OCI-M1 (cell line): ENCODE measurements at places on chromosomes 6 and 20.
A peak's percentile ranks its signal among the peaks of the same experiment; 100 is the strongest.

DNA sequence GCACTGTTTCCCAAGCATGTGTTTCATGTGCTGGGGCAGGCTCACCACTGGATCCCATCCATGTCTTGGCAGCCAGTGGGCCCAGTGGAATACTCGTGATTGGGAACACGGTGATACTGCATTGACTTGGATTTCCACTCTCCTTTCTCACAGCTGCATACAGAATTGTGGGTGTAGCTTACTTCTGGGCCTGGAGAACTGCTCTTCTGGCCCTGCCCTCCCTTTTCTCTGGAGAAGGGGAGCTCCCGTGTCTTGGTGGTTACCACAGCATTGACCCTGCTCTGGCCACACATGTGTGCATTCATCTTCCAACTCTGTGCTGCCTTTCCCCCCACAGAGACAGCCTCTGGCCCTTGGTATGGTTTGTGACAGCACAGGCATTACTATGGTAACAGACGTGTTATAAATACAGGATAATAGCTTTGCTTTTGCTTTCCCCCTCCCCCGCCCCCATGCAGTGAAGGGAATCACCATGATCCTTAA, 21.6 kb downstream of the SOBP start:
- DNase-seq: no peak

- DNase-seq: no peak
Measured at GRCh38 chr6:140440223-140440835, 1065.9 kb upstream of the CITED2 start.

DNA sequence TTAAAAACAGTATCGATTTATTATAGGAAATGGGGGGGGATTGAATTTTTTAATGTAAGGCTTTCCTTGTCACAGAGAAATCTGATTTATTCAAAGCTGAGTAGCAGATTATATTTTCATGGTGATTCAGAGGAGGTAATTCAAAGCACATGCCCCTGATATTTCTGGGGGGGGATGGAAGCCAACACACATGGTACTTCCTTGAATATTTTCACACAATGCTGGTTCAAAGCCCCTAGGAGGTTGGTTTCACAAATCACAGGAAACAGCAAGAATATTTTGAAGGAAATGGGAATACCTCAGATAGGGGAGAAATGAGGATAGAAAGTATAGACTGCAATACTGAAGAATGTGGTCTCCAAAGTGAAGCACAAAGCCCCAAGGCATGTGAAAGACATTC, 98.8 kb downstream of the RTN4IP1 start:
- DNase-seq: no peak

GRCh38 chr6:107114213-107114925, 946 bp downstream of the BEND3 start:
- DNase-seq: peak; percentile 93

DNA sequence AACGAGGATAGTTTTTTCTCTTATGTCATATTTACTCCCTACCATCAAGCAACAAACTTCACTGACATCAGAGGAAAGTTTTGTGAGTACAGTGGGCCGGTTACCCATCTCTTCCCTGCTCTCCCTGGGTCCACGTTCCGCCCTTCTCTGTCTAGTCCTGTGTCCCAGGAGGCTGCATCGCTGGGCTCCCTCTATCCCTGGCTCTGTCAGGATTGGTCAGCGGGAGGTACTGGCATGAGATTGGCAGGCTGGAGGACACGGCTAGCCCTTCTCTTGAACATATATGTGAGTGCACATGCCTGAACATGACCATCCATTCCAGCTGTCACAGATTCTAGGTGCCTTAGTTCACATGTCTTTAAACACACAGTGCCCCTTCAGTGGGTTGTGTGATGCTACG, 30.3 kb upstream of the TMEM181 start:
- no peak for DNase-seq

GRCh38 chr6:1390946-1391799, 1.8 kb downstream of the FOXF2 start:
- DNase-seq: no peak

GRCh38 chr6:33140556-33140955, 51.7 kb downstream of the COL11A2 start:
- no peak for DNase-seq

GRCh38 chr6:147547369-147547902, 38.9 kb downstream of the SAMD5 start:
- DNase-seq: peak; percentile 53

- peak; percentile 82 for DNase-seq
Measured at GRCh38 chr6:87436435-87436834, 28.7 kb downstream of the CFAP206 start.

- DNase-seq: peak; percentile 92
Measured at GRCh38 chr6:37103169-37104039, 66.5 kb upstream of the PIM1 start.

DNA sequence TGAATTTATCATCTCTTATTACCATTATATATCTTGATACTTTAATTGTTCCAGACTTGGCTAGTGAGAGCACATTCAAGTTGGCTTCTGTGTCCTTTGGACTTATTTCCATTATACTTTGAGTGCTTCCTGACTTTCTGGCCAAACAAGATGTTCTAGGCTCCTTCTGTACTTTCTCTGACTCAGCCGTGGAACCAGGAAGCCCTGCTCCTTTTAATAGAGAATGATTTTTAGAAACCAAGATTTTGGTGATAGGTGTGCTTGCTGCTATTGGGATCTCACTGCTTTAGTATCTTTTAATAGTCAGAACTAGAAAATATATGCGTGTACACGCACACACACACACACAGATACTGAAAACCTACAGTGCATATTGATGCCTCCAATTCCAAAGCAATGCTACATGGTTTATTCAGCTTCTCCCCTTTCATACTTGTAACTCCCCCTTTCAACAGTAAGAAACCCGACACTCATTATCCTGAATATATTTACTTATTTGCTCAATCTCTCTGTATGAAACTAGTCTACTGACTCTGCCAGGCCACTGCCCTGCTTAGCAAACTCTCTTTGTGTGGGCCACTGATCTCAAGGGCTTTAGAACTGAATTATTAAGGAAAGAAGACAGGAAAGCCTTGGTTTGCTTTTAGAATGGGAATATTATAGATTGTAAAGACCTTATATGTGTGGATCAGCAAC, 42.7 kb upstream of the EZR start:
- DNase-seq: no peak

DNA sequence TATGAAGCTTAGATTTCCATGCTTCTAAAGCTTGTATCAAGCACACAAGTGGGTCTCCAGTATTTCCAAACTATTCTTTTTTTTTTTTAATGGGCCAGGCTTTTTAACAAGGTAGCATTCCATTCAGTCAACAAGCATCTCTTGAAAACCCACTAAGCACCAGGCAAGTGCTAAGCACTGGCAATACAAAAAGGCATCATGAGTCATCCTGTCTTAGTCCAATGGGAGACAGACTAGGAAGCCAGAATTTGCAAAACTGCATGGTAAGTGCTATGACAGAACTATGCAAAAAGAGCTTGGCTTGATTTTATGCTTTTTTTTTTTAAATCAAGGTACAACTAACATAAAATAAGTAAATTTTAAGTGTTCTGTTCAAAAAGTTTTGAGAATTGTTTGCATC, 109.3 kb upstream of the DST start:
- no peak for DNase-seq

- DNase-seq: peak; percentile 72
Measured at GRCh38 chr6:30357678-30358540, 13.0 kb downstream of the RPP21 start.

GRCh38 chr20:54633374-54634355, 158.3 kb downstream of the DOK5 start:
- DNase-seq: no peak

- DNase-seq: no peak
Measured at GRCh38 chr6:108746836-108747575, 101.2 kb upstream of the ARMC2 start.

GRCh38 chr6:166341977-166342348, 382 bp downstream of the SFT2D1 start:
- DNase-seq: no peak

GRCh38 chr6:129671442-129672340, 38.3 kb downstream of the ARHGAP18 start:
- peak; percentile 71 for DNase-seq

GRCh38 chr6:170049641-170050561, 241.0 kb downstream of the DLL1 start:
- DNase-seq: no peak

GRCh38 chr6:46556053-46556452, 64.8 kb upstream of the RCAN2 start:
- no peak for DNase-seq

DNA sequence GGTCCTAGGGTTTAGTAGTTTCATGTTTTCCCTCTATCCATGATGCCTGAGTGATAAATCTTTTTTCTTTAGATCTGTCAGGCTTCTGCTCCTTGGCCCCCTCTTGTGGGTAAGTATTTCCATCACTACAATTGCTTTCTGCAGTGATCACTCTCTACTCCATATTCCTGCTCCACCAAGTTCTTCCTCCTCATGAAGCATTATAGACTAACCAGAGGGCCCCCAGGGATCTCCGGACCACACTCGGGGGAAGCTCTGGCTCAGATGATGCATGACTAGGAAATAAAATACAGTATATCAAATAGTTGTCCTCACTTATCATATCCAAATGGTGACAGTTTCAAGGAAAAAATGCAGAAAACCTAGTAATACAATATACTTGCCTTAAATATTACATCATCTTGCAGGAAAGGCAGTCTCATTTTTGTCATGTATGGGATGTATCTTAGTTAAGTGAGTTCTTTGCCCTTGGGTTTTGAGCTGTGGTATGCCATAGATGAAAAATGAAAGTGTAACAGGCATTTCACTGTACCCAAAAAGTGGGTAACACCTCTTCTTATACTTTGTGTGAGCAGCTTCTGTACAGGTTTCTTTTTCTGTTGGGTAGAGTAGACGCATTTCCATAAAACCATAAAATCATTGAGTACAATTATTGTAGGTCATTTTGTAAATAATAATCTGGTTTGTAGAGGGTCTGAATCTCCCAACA, 200.9 kb upstream of the EYA4 start:
- DNase-seq: peak; percentile 77

DNA sequence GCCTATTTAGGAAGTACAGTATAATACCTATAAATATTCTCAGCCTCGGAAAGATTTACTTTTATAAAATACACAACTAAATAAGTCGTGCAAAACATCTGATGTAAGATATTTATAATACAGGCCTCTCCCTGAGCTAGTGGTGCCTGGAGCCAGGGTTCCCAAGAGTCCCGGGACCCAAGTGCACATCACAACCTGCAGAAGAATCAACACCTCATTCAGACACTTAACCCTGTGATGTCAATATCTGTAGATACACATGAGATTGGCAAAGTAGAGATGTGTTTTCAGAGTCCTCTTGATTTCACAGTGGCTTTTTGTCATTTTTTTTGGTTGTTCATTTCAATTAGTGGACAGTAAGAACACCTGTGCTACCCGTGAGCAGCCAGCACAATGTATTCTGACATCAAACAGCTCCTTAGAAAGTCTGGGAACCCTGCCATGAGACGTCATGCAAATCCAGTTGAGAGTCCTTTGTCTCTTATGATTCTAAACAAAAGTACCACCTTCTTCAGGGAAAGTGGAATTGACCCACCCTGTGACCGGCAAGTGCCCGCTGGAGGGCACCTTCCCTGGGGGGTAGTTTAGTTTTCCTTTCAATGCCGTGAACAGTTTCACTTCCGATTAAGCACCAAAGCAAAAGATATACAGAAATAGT, 101.6 kb downstream of the DACT2 start:
- DNase-seq: no peak

DNA sequence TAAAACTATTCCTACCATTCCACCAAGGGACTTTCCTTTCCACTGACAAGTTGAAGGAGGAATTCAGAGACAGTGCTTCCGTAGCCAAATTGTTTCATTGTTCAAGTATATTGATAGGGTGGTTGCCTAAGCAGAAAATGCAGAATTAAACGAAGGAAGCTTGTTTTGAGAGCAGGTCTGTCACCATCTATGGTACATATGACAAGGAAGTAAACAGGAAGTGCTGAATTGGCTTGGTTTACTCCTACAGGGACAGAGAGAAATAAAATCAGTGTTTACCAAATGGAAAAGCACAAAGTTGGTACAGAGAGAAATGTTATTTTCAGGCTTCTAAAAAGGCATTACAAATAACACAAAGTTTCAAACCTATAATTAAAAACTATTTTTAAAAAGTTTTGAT, 421.8 kb downstream of the CDC5L start:
- no peak for DNase-seq

GRCh38 chr20:42083280-42083679, 465.1 kb upstream of the CHD6 start:
- DNase-seq: no peak

DNA sequence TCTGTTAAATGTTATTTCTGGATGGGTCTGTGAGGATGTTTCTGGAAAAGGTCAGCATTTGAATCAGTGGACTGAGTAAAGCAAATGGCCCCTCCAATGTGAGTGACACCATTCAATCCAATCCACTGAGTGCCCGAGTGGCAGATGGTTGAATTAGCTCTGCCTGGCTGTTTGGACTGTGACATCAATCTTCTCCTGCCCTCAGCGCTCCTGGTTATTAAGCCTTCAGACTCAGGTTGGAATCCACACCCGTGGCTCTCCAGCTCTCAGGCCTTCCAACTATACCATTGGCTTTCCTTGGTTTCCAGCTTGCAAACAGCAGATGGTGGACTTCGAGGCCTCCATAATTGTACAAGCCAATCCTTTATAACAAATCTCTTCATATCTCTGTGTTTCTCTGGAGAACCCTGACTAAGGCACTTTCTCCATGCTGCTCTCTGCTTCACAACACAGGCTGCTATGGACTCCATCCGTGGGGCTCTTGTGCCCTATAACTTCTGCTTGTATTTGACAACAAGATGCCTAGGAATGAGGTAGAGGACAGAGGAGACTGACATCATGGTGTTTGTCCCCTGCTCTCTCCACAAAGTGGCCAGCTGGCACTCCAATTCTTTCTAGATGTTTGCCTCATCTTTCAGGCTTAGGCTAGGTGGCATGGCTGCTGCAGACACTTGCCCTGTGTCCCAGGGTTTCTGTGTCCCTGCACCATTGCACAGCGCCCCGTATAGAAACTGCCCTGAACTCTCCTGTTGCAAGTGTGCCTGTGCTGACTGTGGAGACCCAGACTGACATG, 4.8 kb upstream of the CSTL1 start:
- DNase-seq: no peak

DNA sequence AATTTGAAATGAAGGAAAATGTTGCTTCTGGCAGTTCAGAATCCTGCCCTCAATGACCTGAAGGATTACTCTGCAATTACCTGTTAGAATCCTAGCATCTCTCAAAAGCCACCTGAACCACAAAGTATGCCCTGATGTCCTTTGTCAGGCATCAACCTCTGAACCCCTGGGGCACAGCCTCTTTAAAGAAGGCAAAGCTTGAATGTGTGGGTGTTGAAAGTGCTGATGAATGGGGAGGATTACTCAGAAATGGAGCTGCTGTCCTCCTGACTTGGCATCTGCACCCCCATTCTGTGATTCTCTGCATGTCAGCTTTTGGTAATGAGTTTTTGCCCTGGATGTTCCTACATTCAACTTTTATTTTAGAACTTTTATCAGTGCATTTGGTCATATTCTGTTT, 179.2 kb downstream of the PKHD1 start:
- no peak for DNase-seq

GRCh38 chr20:17442588-17442987, 88.6 kb downstream of the BFSP1 start:
- DNase-seq: peak; percentile 9

- DNase-seq: peak; percentile 31
Measured at GRCh38 chr20:33647603-33648395, 14.3 kb upstream of the C20orf144 start.

GRCh38 chr20:48621376-48622078, 206.3 kb downstream of the PREX1 start:
- no peak for DNase-seq

GRCh38 chr6:110728501-110728900, 86.8 kb downstream of the CDK19 start:
- no peak for DNase-seq
